Fibroblast of skin of back (primary cell): ENCODE measurements at places on chromosomes 1 and 21.

- DNase-seq = no peak
Measured at GRCh38 chr21:29555601-29556000, 256.9 kb downstream of the BACH1 start.

DNA sequence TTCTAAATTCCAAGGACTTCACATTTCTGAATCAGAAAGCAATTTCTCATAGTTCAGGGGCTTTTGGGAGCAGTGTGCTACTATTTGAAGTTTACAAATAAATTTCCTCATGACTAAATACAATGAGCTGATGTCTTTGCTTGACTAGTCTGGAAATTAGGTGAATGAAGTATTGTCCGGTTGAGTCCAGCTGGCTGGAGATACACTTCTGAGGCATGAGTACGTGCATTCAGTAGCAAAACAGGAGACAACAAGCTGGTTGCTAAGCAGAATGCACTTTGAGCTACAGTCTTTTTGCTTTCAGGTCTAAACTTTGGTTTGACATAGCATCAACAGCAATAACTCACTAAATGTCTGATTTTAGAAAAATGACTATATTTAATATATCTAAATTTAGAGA, 27.1 kb downstream of the ZNHIT6 start:
- no peak for DNase-seq

GRCh38 chr1:230175163-230175747, 108.2 kb downstream of the GALNT2 start:
- DNase-seq = no peak

GRCh38 chr1:174692313-174692712, 244.5 kb downstream of the GPR52 start:
- peak; percentile 46 for DNase-seq

GRCh38 chr1:26344147-26344920, 9.6 kb downstream of the CRYBG2 start:
- no peak for DNase-seq

DNA sequence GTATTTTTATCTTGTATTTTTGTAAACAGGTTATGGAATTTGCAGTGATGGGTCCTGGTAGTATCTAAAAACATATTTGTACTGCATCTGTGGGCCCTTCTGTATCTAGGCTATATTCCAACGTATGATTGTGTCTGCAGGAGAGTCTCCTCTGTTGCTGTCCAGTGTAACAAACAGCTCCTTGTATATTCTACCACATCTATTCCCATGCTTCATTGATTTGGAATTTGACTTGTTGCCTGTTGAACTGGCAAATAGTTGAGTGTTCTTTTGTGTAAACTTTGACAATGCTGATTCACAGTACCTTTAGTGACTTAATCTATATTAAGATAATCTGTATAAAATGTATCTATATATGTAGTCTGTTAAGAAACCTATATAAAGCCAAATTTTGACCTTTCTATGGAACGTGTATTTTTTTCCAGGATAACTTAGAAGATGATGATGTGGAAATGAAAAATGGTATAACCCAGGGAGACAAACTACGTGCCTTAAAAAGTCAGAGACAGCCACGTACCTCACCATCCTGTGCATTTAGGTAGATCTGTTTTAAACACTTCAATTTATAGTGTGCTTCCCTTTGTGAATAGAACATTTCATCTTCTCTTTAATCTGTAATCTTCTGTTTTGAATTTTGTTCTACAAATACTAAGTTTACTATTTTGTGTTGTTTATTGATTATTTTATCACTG, 43.4 kb upstream of the GPR88 start:
- DNase-seq = peak; percentile 32

DNA sequence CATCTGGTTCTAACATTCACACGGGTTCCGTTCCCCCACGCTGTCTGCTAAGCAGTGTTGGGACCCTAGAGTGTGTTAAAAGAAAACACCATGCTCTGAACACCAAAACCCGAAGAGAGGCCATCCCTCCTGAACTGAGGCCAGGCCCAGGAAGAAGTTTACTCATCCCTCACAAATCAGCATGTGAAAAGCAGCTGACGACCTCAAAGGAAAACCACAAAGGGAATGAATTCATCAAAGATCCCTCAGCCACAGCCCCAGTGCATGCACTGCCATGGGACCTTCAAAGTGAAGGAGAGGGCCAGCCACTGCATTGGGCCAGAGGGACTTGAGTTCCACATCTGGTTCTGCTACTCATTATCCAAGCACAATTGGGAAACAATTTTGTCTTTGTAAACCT, 7.0 kb upstream of the PSEN2 start:
- DNase-seq = peak; percentile 66

DNA sequence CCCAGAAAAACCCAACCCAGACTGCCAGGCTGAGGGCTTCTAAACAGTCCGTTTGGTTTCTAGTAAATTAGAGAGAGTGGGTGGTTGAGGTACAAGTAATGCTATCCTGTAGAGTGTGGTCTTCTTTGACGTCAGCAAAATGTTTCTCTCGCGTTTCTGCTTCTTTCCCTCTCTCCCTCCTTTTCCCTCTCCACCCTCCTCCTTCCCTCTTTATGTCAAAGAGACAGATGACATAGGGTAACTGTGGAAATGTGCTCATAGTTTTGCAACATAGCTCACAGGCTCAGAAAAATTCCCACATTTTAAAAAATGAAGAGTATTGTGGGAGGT, 158.3 kb downstream of the TOMM20 start:
- DNase-seq = no peak

DNA sequence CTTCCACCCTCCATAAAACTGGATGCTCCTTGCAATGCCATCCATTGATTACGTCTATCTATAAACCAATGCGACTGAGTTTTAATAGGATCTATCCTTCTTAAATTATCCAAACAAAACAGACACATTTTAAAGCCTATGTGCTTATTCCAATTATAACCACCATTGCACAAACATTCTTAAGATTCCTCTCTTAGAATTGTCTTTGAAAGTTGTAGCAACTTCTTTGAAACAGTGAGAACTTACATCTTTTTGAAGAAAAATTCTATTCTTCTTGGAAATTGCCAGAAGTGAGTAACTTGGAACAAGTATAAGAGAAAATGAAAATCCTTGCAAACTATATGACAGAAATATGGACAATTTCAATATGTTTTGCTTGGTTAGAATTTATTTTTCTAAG, at the start of gene KRTAP26-1:
Gene KRTAP26-1 (minus strand): TSS at position 101 of the 400 bp plus-strand sequence. CDS start 280 bp downstream, outside the sequence.
- no peak for DNase-seq

GRCh38 chr21:34166468-34166867, 93.1 kb downstream of the MRPS6 start:
- DNase-seq = peak; percentile 22

- no peak for DNase-seq
Measured at GRCh38 chr1:116409751-116410191, 36.7 kb downstream of the ATP1A1 start.

DNA sequence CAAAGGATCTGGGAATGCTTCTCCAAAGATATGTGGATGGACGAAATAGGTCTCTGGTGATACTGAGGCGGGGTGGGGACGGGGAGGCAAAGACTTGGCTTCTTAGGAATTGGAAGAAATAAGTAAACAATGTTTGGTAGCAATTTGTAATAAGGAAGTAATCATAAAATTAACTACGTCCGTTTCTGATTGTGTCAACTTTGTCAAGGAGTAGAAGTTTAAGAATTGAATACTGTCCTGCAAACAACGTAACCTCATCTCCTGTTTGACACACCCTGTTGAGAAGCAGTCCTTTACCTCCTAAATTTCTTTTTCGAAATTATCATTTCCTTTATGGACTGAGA, 471 bp downstream of the POLR3C start:
- DNase-seq = no peak

- DNase-seq = no peak
Measured at GRCh38 chr1:50292276-50292675, 131.0 kb downstream of the DMRTA2 start.

DNA sequence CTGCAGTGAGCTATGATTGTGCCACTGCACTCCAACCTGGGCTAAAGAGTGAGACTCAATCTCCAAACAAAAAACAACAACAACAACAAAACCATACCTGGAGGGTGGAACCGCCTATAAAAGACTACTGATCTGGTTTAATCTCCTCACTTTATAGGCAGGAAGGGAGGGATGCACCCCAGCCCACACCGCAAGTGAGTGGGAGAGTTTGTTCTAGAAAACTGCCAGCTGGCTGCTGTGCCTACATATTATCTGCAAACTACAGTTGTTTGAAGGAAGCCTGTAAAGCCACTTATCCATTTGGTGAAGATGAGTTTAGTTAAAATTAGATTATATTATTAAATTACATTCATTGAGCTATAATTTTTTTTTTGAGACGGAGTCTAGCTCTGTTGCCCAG, 9.1 kb upstream of the SRSF10 start:
- no peak for DNase-seq

DNA sequence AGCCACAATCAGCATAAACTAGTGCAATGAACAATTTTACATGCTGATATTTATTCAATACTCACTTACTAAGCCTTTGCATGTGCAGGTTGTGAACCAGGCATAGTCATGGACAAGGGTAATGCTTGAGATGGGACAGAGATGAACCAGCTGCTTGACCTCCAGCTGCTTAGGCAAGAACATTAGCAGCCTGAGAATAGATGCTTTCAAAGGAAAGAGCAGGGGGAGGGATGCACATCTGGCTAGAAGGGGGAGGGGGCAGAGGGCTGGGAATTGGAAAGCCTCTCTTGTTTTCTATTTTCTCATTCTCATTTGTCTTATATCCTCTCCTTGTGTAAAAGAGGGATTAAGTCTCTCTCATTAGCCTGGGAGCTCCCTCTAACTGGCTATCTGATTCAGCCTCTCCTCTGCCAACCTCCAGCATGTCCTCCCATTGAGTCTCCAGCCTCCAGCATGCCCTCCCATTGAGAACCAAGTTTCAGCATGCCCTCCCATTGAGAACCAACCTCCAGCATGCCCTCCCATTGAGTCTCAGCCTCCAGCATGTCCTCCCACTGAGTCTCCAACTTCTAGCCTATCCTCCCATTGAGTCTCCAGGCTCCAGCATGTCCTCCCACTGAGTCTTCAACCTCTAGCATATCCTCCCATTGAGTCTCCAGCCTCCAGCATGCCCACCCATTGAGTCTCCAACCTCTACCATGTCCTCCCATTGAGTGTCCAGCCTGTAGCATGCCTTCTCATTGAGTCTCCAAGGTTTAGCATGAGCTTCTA, 38.4 kb upstream of the TRABD2B start:
- no peak for DNase-seq

- no peak for DNase-seq
Measured at GRCh38 chr21:31493350-31493880, 149.4 kb upstream of the TIAM1 start.

GRCh38 chr1:56331207-56331891, 248.0 kb downstream of the PLPP3 start:
- no peak for DNase-seq

DNA sequence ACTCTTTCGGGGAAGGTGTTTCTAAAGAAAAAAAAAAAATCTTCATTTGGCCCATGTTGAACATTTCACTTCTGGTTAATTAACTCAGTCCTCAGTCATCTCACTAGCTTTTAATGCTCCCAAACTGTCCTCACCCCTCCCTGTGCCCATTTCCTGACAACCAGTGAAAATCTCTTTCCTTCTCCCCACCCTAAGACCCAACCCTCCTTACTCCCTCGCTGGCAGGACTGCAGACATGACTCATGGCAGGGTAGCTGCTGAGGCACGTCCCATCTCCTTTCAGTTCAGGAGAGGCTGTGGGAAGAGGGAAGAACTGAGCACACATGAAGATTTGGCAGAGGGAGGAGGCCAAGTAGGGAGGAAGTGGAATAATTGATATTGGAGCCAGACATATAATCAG, 12.6 kb downstream of the PKP1 start:
- peak; percentile 90 for DNase-seq

- DNase-seq = peak; percentile 100
Measured at GRCh38 chr21:35563885-35564451, 496.4 kb downstream of the SETD4 start.

DNA sequence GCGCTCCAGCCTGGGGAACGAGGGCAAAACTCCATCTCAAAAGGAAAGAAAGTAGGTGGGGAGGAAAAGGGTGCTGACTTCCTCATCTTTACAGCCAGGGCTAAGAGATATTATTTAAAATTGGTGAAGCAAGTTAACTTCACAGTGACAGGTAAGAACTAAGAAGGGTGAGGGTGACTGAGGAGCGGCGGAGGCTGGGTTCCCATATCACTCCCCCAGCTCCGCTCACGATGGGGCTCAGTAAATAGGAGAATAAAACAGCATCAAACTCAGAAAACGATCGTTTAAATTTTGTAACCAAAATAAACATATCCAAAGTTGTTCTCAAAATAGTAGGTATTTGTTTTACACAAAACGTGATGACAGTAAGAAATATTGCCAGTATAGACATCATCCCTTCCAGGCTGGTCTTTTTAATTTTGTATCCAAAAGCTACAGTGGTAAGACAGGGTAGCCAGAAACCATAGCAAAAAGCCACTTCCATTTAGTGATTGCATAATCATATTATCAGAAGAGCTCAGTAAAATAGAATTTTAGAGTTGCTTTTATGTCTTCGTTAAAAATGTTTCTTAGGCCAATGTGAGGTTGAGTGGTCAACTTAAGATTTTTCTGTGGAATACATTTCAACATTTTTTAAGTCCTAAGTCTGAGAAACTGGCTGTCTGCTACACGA, 26.2 kb upstream of the ADARB1 start:
- no peak for DNase-seq

DNA sequence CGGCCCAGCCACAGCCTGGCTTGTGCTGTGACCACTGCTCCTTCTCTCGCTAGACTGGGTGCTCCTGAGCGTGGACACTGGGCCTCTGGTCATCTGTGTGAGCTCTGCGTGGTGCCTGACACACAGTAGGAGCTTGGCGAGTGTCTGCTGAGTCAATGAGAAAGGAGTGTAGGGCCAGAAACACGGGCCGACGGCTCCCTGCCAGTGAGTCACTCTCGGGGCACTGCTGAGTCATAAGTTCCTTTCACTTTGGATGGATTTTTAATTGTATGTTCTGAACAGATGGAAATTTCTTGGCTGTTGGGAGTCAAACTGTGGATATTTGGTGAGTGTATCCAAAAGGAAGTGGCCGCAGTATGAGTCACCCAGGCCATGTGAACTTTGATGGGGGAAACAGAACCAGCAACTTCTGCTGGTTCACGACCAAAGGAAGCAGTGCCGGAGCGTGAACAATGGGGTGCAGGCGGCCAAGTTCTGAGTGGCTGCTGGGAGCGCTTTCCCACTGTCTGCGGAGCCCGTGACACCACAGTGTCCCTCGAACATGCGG, 41.0 kb upstream of the COL18A1 start:
- DNase-seq = peak; percentile 99

- DNase-seq = no peak
Measured at GRCh38 chr1:209531006-209531405, 52.5 kb upstream of the CAMK1G start.
